GM23338 (cell line): ENCODE measurements at places on chromosomes 7 and 10. TPM values are rescaled to one million over a fixed set of nuclear protein-coding genes. Genes with fewer than 3 reads are reported as not detected.

CCDC172 gene
- 3.8 and 4.6 TPM in 2 replicates for total RNA-seq

SEMA4G gene
- total RNA-seq, result 7.3 and 8.5 TPM in 2 replicates

- H3K4me3 ChIP-seq, result no peak overlapping the region
- DNase-seq, result peak; percentile 39
- H3K36me3 ChIP-seq, result no peaks in the 10 kb centered on the region
- no peak overlapping the region for H3K27ac ChIP-seq
Measured at GRCh38 chr10:97140049-97140846, 45.5 kb downstream of the SLIT1 start.

DNA sequence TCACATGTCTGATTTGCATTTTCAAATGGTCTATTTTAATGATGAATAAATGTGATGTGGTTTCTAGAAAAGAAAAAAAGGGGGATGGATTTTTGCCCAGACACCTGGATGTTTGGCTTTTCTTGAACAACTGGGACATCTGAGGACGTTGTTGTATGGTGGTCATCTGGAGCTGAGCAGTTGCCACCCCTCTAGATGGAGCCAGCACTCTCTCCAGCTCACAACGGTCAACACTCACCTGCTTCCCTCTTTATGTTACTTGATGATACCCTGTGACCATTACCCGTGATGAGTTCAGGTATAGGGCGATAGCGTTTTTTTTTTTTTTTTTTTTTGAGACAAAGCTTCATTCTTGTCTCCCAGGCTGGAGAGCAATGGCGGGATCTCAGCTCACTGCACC, 30.1 kb upstream of the PAXIP1 start:
- H3K4me3 ChIP-seq, result no peak overlapping the region
- no peaks in the 10 kb centered on the region for H3K36me3 ChIP-seq
- peaks cover 5% of the 10 kb centered on the region for H3K4me1 ChIP-seq
- H3K27ac ChIP-seq, result no peak overlapping the region
- H3K27me3 ChIP-seq, result no peaks in the 10 kb centered on the region

GRCh38 chr7:36979810-36980248, 255.5 kb upstream of the AOAH start:
- no peak overlapping the region for H3K27ac ChIP-seq
- H3K4me1 ChIP-seq, result 0 out of 2 replicates have a peak, but pooled peaks cover 3% of the 10 kb centered on the region
- no peak for DNase-seq
- H3K36me3 ChIP-seq, result no peaks in the 10 kb centered on the region
- H3K27me3 ChIP-seq, result no peaks in the 10 kb centered on the region
- no peak overlapping the region for H3K4me3 ChIP-seq

ZDHHC4 gene
- total RNA-seq, result 58.9 and 64.5 TPM in 2 replicates

NPTX2 gene
- 24.1 and 29.9 TPM in 2 replicates for total RNA-seq
